ENCODE measurements at places on chromosomes 3 and 15.

DNA sequence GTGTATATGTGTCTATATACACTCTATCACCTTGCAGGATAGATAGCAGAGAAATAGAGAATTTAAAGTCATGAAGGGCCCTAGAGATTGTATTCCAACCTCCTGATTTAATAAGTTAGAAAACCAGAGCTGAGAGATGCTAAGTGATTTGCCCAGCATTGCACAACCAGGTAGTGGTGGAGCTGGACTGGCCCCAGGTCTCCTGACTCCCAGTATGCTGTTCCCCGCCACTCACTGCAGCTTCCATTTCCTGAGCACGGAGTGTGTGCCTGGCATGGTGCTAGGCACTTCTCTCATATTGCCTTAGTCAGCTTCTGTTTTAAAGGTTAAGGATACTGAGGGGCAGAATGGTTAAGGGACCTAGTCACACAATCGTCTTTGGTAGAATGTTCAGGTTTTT is 129.4 kb upstream of the KLHL25 start:
- no peak for DNase-seq

GRCh38 chr3:41991437-41991836 is 29.5 kb upstream of the ULK4 start:
- DNase-seq: no peak

- no peak for DNase-seq
Observed at GRCh38 chr3:16873872-16874271, 10.9 kb upstream of the PLCL2 start.

GRCh38 chr3:54528668-54529067 is 399.2 kb downstream of the LRTM1 start:
- no peak for DNase-seq

GRCh38 chr3:66376568-66376967 is 124.3 kb downstream of the LRIG1 start:
- DNase-seq: no peak

DNA sequence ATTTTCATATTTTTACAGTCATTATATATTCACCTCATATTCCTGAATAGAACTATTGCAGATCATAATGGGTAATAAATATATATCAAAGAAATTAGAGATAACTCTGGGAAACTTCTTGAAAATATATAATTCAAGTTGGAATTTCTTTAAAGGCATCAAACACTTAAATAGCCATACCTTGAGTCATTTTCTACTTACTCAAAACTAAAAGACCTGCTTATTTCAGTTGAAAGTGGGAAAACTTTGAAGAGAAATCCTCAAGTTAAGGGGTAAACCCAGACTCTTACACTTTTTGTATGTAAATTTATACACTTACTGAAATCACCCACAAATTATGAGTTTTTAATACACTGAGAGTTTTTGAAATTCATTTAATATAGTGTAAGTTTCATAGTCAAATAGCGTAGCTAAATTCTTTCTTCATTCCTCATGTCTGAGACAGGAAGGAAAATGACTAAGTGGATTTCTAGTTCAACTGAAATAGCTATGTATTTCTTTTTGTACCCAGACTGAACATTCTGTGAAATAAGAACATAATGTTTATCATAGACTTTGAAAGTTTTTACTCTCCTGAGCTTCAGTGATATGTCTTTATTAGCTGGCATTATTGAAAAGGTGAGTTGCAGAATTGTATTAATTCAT is 4.6 kb upstream of the ALCAM start:
- no peak for DNase-seq

- peak; percentile 79 for DNase-seq
Observed at GRCh38 chr15:43777267-43777914, 625 bp upstream of the ELL3 start.

GRCh38 chr3:5296362-5296761 is 108.9 kb downstream of the EDEM1 start:
- DNase-seq: no peak

- no peak for DNase-seq
Observed at GRCh38 chr3:124633524-124633923, 96.7 kb upstream of the UMPS start.

DNA sequence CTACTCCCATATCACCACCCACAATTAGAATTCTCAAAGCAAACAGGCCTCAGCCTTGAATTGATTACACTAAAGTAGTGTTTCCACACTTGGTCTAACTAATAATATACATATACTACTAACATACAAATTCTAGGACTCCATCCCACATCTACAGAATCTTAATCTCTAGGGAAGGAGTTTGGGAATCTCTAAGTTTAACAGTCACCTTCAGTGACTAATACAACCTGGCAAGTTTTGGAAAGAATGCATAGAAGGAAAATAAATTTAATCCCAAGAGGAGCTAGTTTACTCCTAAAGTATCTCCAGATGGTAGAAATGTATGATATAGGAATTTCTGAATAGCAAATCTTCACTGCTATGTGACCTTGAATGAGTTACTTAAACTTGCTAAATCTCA is 9.1 kb downstream of the CLPX start:
- DNase-seq: no peak

- DNase-seq: no peak
Observed at GRCh38 chr15:52706091-52706490, 26.9 kb upstream of the ATOSA start.

- no peak for DNase-seq
Observed at GRCh38 chr3:49865198-49865784, 4.4 kb downstream of the CAMKV start.

- DNase-seq: no peak
Observed at GRCh38 chr15:98737159-98737558, 88.8 kb downstream of the IGF1R start.

- DNase-seq: no peak
Observed at GRCh38 chr3:9290566-9290965, 41.1 kb upstream of the SRGAP3 start.

GRCh38 chr3:152331018-152331541 is 62.4 kb downstream of the MBNL1 start:
- no peak for DNase-seq

DNA sequence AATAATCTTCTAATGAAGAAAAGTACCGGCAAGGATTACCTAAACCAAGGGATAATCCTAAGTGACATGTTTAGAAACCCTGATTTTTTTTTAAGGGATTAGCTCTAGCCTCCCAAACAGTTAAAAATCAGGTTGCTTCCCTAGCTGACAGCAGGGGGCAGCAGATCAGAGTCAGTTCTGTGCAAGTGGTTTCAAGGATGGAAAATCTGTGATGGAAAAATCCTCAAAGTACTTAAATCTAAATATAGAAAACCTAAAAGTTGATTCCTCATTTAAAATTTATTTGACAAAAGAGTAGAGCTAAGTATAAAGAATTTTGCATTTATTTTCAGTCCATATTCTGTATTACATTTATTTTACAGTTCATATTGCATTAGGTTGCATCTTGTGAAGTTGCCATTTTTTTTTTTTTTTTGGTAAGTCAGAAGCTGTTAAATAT is 107.6 kb downstream of the PEX5L start:
- no peak for DNase-seq

GRCh38 chr3:125684199-125684598 is 88.9 kb upstream of the OSBPL11 start:
- DNase-seq: peak; percentile 59

DNA sequence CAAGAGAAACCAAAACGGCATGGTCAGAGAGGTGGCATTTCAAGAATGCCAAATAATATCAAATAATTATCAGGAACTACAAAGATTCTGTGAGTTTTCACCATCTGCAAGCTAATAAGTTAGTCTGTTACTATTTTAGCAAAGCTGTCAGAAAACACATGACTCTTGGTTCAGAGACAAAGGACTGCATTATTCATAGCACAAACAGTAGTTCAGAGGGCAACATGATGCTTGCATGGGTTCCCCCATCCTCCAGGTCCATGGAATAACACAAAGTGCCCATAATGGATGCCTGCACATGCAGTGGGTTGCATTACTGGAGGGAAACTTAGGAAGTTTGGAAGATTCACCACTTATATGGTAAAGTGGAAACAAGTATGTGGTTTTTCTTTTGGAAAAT is 228.8 kb upstream of the ALCAM start:
- DNase-seq: no peak

GRCh38 chr3:119873646-119874045 is 91.7 kb downstream of the NR1I2 start:
- no peak for DNase-seq

DNA sequence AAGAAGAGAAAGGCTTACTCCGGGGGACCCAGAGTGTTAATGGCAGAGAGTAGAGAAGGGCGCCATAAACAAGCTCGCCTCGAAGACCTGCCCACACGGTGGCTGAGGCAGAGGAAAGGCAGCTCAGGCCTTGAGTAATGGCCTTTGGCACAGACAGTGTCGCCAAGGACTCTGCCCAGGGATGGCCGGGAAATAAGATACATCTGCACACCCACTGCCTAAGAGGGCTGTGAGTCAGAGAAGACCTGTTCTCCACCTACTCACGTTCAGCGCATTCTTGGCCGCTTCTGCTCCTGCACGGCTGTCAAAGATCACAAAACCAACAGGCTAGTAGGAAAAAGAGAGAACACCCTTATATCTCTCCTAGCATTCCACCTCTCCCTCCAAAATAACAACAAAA is 26.2 kb downstream of the RBPMS2 start:
- peak; percentile 47 for DNase-seq

- DNase-seq: no peak
Observed at GRCh38 chr3:155286736-155287135, 6.7 kb downstream of the STRIT1 start.

DNA sequence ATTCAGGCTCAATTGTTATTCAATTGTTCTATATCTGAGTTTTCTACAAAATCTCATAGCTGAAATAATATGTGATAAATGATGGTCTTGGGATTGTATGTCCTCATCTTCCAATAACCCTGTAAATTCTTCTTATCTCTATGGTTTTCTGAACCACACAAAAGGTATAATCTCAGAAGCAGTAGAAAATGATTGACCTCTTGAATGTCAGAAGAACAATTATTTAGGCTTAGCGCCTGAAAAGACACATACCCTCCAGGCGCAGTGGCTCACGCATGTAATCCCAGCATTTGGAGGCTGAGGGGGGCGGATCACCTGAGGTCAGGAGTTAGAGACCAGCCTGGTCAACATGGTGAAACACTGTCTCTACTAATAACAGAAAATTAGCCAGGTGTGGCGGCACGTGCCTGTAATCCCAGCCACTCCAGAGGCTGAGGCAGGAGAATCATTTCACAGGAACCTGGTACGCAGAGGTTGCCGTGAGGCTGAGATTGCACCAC is 288.0 kb upstream of the TBC1D5 start:
- no peak for DNase-seq

GRCh38 chr3:179544981-179545645 is 17.6 kb upstream of the ACTL6A start:
- DNase-seq: no peak

DNA sequence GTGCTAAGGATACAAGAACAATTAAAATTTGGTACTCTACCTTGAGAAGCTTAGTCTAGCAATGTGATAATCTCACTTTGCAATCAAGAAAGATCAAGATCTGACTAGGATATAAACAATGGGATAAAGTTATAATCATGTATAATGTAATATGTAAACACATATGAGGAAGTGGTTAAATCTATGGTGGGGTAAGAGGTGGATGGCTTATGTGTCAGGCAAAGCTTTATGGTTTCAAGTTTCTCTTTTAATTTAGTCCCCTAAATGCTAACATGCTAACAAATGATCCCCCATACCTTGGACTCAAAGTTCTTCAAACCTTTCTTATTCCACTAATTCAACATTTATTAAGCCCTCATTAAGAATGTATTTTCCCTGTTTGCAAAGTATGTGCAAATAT is 2.5 kb downstream of the RSL24D1 start:
- no peak for DNase-seq

GRCh38 chr15:75989045-75989444 is 23.2 kb downstream of the NRG4 start:
- no peak for DNase-seq

DNA sequence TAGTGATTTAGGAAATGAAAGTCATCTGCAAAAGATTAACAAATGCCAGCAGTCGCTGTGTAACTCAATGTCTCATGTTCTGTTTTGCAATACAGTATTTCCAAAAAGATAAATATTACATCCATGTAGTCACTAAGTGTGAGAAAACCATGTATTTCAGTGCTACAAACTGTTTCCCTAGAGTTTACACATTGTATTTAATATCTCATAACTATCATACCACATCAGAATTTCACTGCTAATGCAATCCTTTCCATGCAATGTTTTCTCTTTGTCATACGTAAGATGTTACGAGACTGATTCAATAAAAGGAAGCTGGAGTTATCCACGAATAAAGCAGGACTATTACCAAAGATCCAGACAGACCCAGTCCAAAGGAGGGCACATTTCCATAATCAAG is 269.4 kb downstream of the GBE1 start:
- no peak for DNase-seq

DNA sequence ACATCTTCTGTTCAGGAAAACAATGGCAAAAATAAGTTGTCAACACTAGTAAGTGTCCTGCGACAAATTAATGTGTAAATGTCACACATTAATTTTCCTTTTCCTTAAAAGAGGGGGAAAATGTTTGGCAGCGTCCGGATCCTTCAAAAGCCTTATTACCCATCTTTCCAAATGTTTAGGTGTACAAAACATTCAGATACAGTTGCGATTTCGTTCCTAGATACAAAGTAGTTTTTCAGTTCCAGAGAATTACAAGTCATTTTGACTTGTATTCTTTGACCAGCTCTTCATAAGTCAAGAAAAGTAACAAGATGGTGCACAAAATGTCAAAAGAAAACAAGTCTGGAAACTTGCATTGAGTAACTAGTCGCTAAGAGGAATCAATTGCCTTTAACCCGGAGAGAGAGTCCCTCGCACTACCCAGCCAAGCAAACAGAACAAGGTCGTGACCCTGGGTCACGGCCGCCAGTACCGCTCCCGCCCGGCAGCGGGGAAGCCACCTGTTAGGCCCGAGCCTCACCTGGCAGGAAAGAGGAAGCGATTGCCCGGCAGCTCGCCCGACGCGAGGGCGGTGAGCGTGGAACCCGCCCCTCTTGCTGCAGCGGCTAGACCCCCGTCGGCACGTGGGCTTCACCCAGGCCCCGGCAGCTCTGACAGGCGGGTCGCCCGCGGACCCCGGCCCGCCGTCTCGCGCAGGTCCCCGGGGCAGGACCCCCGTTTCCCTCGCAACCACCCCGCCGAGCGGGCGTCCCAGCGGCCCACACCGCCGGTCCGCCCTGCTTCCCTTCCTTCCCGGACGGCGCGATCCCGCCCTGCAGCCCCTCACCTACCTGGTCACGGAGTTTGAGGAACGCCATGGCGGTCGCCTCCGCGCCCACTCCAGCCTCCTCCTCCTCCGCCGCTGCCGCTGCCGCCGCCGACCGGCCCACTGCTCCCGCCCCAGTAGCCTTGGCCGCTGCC is 61.0 kb upstream of the ANKRD28 start:
- peak; percentile 28 for DNase-seq

DNA sequence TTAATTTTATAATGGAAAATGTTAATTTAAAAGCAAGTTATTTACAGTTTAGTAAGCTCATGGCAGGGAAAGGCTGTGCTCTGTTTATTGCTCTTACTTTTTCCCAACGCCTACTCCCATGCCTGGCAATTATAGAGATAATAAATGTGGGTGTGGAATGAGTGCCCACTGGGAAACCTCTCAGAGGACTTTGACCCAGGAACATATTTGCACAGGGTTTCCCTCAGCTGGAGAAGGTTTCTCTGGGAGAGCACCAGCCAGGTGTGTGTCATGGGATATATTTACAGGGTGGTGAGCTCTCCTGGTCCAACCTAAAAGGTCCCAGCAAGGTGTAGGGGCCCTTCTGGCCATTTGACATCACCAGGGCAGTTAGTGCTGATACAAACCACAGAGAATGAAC is 27.9 kb downstream of the ZNF710 start:
- DNase-seq: no peak
